Gastrocnemius medialis (tissue), 4 donors: ENCODE measurements at places on chromosomes 6 and 20.

DNA sequence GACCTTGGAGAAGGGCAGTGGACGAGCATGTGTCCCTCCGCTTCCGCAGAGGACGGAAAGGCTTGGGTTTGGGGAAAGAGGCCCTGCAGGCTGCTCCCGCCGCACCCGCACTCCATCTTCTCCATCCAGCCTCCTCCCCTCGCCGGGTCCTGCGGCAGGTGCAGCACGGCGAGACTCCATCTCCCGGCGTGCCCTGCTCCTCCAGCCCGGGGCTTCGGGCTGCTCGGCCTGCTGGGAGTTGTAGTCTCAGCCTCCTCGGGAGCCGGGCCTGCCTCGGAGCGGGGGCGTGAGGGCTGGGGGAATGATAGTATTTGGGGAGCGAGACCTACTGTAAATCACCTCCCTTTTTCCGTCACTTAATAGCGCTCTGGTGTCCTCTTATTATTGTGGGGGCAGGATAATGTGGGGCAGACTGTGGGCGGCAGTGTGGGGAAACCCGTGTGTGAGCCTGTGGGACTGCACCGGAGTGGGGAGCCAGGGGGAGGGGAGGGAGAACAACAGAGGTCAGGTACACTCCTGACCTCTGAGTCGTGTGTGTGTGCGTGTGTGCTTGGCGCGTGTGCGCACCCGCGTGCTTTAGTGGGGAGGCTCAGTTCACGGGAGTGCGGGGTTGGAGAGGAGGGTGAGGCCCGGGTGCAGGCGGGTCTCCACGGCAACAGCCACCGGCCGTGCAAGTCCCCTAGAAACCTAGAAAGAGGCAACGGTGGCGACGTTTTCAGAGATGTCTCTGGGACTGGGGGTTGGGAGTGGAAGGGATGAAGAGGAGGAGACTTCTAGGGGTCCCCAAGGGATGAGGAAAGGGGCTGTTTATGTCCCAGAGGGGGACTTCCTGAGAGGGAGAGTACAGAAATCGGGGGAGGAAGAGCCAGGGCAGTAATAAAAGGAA lies 4.1 kb downstream of the TTBK1 start:
- peak; percentile 63 for DNase-seq

GRCh38 chr20:41050361-41051008 lies 21.9 kb downstream of the TOP1 start:
- no peak for DNase-seq

- DNase-seq, result no peak
Measured at GRCh38 chr6:33957892-33958525, 154.2 kb upstream of the MLN start.

DNA sequence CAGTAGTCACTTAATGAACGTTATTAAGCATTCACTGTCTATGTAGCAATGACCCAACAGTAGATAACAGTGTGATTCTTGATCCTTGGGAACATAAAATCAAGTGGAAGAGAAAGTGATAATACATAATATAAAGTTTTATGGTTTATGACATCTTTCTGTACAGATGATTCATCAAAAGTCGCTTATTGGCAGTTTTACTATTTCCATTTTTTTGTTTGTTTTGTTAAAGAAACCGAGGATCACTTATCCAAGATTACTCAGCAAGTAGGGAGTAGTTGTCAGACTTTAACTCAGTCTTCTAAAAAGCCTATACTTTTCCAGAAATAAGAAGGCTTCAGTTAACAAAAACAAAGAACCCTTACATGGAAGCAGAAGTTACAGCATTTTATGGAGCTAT lies 260.8 kb downstream of the ZFAND3 start:
- no peak for DNase-seq

- no peak for DNase-seq
Measured at GRCh38 chr6:3619201-3619600, 132.3 kb downstream of the PXDC1 start.

DNA sequence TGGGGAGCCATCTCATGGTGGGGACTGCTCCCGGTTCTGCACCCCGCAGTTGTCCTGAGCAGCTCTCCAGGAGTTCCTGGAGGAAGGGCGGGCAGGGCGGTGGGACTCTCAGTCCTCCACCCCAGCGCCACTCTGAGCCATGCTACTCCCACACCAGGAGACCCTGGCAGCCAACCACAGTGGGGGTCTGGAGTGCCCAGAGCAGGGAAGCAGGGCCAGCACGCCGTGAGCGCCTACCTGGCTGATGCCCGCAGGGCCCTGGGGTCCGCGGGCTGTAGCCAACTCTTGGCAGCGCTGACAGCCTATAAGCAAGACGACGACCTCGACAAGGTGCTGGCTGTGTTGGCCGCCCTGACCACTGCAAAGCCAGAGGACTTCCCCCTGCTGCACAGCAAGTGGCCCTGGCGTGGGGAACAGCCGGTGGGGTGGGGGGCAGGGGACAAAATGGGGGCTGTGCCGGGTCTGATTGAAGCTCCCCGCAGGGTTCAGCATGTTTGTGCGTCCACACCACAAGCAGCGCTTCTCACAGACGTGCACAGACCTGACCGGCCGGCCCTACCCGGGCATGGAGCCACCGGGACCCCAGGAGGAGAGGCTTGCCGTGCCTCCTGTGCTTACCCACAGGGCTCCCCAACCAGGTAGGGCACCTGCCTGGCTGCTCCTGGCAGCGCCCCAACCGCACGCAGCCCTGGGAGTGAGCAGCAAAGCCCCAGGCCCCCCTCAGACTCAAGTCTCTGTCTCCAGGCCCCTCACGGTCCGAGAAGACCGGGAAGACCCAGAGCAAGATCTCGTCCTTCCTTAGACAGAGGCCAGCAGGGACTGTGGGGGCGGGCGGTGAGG lies 1.6 kb upstream of the TNFRSF6B start:
- DNase-seq, result no peak

DNA sequence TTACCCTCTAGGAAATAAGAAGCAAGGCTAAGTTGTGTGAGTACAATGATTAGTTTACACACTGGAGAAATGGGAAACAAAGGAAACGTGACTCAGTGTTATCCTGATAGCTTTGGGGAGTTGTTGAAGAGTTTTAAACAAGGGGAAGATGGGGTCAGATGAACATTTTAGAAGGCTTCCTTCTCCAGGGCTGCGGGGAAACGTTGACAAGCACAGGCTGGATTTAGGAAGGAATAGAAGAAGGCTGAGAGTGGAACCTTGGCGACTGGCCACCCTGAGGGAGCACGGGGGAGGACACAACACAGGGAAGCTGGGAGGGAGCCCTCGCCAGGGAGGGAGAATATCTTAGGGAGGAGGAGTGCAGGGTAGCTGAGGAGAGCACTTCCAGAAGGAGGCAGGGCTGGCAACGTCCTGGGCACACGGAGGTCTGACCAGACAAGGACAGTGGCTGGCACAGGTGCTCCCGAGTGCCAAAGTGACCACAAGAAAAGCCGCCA lies 134.7 kb downstream of the AIG1 start:
- DNase-seq, result no peak

DNA sequence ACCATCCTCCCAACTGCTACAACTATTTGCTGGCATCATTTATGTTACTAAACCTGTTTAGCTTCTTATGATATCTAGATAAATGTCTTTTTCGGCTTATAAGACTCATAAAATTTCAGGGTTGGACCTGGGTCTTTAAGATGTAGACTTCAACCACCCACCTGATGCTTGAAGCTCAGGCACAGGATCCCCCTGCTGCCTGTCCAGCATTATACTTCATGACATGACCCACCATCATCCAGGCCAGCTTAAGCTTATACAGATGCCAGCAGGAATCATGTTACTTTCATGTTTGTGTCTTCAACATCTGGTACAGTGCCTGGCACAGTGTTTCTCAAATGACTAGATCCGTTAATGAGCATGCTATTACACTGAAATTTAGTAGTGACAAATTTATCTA lies 47.4 kb downstream of the SLC17A5 start:
- no peak for DNase-seq

GRCh38 chr6:2839982-2840748 lies 1.5 kb downstream of the SERPINB1 start:
- no peak for DNase-seq

GRCh38 chr6:61809004-61809595 lies 476.9 kb downstream of the KHDRBS2 start:
- no peak for DNase-seq
